Stimulated activated CD8-positive, alpha-beta memory T cell treated with anti-CD3 and anti-CD28 coated beads, Interleukin-15, amount 100 ng/mL, for 48 hours (primary cell): ENCODE measurements at places on chromosomes 3 and 15.

GRCh38 chr3:38743043-38743442 is 73.0 kb downstream of the SCN10A start:
- DNase-seq, result no peak

GRCh38 chr3:39178553-39178952 is 13.8 kb downstream of the XIRP1 start:
- no peak for DNase-seq

DNA sequence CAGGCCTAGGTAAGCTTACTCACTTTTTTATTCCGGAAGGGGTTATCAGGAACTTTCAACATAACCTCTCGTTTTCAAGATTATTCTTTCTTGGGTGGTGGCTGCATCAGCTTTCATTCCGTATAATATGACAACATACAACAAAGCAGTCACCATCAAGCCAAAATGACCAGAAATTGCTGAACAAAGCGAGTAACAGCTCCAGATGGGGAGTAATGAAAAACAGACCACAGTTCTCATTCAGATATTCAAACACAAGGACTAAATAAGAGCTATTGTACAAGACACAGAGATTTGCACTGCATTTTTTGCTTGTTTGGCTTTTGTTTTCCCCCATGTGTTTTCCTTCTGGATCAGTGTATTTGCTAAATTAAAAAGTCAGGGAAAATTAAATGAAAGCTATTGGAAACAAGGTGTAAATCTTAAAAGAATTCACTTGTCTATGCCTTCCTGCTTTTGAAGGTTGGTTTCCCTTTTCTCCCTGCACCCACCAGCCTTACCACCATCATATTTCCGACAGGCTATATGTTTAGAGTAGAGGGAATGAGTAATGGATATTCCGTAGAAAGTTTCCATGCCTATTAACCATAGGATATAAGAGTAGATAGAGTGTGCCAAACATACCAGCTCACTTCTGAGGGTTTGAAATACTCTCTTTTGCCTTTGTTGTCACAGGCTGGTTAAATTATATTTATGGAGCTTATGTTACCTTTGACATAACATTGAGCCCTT is 213.6 kb downstream of the RBMS3 start:
- DNase-seq, result no peak

GRCh38 chr3:172550347-172550943 is 27.2 kb upstream of the TNFSF10 start:
- peak; percentile 79 for DNase-seq
